Activated T-helper 1 cell treated with anti-CD3 and anti-CD28 coated beads, Interleukin-2, amount 50 U/mL, for 16 hours (primary cell): ENCODE measurements at places on chromosomes 6 and 20.

- no peak for DNase-seq
Measured at GRCh38 chr6:74250161-74250818, 554.3 kb downstream of the CD109 start.

GRCh38 chr20:20412750-20413149 is 44.8 kb downstream of the INSM1 start:
- DNase-seq: no peak

GRCh38 chr20:32442630-32443373 is 84.7 kb downstream of the ASXL1 start:
- DNase-seq: no peak

DNA sequence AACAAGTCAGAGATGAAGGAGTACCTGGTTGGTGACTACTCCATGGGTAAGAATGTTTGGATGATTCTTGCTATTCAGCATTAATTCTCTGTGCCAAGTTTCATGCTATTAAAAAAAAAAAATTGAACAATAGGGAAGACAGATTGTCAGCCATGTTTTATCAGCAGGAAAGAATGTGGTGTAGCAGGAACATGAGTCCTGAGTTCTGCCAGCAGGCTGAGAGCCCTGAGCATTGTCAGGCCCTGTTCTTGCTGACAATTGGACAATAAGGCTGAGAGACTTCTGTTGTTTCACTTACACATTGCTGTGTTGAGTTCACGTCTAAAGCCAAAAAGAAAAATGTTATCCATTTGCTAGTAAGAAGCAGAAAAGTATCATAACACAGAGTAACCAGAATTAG is 70.4 kb upstream of the SMIM28 start:
- no peak for DNase-seq

DNA sequence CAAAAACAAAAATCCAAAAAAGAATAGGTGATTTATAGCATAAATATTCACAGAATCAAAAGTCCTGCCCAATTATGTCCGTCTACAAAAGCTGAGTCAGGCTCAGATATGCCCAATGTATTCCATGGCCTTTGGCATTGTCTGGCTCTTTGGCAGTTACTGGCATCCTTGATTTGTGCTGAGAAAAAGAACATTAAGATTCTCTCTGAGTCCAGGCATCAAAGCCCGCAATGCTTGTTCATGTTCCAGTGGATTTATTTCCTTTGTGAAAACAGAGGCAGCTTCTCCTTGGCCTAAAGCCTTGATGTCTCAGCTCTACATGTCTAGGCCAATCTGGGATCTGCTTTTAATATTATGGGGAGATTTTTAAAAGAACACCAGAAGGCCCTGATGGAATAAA is 76.1 kb upstream of the SLC4A11 start:
- no peak for DNase-seq

- DNase-seq: no peak
Measured at GRCh38 chr6:5697508-5697907, 309.2 kb downstream of the NRN1 start.

DNA sequence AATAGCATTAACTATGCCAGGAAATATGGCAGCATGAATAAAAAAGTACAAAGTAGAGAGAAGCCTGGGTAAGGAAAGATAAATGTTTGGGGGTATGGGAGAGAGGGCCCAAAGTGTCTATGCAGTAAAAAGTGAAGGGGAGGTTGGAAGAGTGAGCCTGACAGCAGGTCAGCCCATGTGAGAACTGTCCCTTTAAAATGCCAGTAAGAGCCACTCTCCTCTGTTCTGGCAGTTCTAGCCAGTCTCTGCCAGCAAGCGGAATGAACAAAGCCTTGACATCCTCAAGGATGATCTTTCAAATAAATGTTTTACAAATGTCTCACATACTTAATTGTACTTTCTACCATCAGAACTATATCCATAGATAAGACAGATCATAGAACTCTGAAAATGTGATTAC is 164.5 kb downstream of the DST start:
- DNase-seq: no peak

GRCh38 chr6:169087443-169088041 is 166.1 kb downstream of the THBS2 start:
- no peak for DNase-seq

GRCh38 chr6:32972353-32973143 is 4.2 kb downstream of the BRD2 start:
- DNase-seq: peak; percentile 26

DNA sequence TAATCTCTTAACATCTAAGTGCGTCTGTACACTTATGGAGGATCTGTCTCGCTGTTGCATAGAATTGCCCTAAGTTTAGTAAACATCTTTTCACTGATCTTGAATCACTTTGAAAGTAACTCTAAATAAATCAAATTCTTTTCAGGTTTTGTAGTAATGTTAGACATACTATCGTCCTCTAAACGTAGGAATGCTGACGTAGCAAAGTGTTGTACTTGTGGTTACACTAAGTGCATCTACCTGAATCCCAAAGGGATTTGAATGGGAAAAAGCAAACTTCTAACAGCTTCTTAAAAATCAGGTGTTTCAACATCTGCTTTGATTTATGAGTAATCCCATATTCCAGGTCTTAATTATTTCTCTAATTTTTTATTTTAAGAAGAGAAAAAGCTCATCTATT is 49.8 kb downstream of the MAP7 start:
- no peak for DNase-seq

- DNase-seq: no peak
Measured at GRCh38 chr6:14258695-14259593, 141.4 kb downstream of the CD83 start.

DNA sequence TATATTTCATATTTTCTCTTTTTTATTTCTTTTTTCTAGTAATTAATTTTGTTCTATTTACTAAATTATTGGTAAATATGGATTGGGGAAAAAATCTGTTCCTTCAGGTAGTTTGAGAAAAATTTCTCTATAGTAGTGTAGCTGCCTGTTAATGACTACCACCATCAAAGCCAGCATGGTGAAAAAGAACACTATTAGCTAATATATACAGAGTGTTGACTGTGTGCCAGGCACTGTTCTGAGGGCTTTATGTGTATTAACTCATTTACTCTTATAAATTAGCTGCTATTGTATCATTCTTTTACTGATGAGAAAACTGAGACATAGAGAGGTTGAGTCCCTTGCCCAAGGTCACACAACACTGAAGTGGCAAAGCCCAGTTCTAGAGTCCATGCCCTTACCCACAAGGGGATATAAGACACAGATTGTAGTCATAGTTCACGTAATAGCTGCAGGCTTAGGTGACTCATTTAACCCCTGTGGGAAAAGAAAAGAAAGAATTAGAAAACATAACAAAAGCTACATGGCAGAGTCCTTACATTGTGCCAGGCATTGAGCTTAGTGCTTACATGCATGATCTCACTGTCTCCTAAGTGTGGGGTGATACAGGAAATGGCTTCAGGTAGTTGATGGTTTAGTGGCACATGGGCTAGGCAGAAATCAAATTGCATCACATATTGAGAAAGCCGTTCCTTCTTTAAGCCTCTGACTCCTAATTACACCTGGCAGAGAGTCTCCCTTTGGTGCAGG is 12.2 kb upstream of the AKIRIN2 start:
- DNase-seq: no peak

DNA sequence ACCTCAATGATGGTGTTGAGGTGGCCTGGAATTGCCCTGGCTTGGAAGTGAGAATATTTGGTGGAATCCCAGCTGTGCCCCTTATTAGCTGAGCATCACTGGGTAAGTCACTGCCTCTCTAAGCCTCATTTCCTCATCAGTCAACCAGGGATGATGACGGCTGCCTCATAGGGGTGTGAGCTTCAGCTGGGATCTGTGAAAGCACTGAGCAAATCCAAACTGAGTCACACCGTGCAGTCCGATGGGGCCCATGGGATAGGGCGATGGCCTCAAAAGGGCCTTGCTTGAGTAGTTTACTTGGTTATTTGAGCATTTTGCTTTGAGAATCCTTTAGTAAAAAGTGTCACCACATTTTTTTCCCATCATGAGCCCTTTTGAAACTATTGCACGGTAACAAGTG is 1.1 kb downstream of the SLC22A1 start:
- DNase-seq: no peak

DNA sequence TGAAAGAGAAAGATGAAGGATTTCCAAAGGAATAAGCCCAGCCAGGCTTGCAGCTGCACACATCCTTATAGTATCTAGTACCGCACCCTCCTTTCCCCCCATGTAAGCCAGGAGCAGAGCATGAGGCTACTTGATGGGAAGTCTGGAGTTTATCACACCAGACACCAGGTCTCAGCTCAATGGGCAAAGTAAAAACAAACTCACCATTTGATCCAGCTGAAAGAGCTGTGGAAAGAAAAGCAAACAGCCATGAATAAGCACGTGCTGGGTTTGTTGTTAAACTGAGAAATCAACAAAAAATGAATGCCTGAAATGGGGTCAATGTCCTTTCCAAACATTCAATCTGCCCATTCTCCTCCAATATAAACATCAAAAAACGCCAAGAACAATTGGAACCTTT is 50.6 kb upstream of the MAP7 start:
- no peak for DNase-seq

DNA sequence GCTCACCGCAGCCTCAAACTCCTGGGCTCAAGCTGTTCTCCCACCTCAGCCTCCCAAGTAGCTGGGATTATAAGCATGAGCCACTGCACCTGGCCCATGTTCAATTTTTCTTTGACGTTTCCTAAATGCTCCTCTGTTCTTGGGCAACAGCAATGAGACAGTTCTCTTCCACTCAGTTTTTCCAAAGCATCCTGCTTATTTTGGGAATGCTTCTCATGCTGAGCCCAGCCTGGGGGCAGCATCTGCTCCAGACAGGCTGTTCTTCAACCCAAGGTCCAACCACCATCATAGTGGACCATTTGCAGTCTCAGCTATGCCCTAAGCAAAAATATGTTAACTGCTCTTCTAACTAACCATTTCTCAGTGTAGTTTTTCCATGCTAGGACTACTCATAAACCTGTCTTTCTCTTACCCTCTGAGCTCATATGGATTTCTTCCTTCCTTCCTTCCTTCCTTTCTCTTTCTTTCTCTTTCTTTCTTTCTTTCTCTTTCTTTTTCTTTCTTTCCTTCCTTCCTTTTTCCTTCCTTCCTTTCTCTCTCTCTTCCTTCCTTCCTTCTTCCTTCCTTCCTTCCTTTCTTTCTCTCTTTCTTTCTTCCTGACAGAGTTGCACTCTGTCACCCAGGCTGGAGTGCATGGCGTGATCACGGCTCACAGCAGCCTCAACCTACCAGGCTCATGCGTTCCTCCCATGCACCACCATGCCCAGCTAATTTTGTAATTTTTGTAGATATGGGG is 48.4 kb downstream of the GCNT2 start:
- no peak for DNase-seq

GRCh38 chr6:36820700-36821580 is 18.3 kb downstream of the CPNE5 start:
- DNase-seq: no peak

DNA sequence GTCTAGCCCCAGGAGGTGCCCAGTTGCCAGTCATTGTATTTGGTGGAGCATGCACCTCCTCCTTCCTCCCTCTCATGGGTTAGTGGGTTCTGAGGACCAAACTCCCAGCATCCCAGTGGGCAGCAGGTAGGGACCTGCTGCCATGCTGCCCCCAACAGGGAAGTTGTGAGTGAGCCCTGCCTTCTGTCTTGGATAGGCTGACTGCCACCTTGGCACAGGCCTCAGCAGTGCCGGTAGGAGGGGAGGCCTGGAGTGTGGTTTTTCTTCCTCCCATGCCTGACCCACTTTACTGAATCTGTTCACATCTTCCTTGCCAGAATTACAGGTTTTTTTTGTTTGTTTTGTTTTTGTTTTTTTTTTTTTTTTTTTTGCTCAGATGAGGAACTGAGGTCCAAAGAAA is 24.5 kb downstream of the PLCG1 start:
- no peak for DNase-seq

- peak; percentile 20 for DNase-seq
Measured at GRCh38 chr6:45663251-45664221, 285.8 kb upstream of the SUPT3H start.

DNA sequence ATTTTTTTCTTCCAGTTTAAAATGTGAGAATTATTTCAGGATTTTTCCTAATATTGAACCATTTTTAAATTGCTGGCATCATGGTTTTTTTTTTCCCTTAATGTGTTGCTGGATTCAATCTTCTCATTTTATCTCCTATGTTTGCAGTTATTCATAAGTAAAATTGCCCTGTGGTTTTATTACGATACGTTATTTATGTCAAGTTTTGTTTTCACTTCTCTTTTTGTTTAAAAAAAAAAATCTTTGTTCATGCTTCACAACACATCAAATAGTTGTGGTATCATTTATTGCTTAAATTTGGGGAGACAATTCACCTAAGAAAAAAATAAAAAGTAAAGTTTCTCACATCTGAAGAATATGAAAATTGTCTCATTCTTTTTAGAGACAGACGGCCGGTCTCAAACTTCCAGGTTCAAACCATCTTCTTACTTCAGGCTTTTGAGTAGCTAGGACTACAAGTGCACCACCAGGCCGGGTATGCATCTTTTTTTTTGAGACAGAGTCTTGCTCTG is 239.3 kb upstream of the ID4 start:
- no peak for DNase-seq

- no peak for DNase-seq
Measured at GRCh38 chr6:27593200-27593818, 120.4 kb upstream of the ZNF184 start.

- DNase-seq: no peak
Measured at GRCh38 chr20:51886891-51887608, 84.7 kb upstream of the SALL4 start.

DNA sequence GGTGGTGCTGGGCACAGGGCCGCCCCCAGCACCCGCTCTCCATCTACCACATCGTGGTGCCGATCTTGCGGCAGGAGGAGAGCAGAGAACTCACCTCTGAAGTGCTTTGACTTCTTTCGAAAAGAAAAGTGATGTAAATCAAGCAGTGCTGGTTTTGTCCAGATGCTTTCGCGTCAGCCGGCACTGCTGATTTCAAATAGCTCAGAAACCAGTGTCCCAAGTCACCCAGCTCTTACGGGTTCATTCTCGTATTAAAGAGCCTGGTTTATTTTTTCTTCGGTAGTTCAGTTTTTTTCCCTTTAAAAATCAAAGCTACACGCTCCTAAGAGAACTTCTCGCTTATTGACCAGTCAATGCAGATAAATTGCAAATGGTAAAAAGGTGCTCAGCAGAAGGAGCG is 32.1 kb downstream of the MYT1 start:
- no peak for DNase-seq

DNA sequence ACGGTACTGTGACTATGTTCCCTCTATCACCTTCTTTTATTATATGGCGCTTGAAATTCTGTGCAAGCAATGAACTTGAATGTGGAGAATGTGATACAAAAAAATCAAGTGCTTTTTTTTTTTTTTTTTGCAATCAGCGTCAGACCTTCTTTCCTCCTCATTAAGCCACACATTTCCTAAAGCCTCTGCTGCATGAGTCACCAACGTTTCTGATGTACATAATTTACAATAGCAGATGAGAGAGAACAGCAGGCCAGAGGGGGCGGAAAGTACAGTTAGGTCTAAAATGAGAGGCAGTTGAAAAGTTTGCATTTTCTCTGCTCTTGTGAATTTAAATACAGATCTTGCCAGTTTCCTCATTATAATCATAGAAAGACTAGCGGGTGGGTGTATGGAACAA is 114.6 kb upstream of the RIPOR2 start:
- DNase-seq: no peak

DNA sequence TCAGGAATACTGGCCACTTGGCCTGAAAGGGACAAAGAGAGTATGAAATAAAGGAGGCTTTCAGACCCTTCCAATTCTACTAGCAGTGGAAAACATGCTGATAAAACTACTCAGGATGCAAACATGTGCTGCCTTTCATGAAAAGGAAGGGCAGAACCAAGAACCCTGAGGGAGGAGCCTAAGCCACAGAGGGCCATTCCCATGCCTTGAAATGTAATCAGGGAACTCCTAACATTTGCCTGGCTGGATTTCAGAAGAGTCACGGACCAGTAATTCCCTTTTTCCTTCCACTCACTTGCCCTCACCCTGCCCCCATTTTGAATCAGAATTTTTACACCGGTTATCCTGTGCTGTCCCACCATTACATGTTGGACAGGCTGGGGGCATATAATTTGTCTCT is 116.2 kb downstream of the LAMP5 start:
- no peak for DNase-seq
